ENCODE measurements at places on chromosomes 13 and 19.

- DNase-seq: no peak
Observed at GRCh38 chr13:31436478-31436877, 236.7 kb downstream of the B3GLCT start.

GRCh38 chr13:26759249-26759906, 1.2 kb downstream of the GPR12 start:
- no peak for DNase-seq

DNA sequence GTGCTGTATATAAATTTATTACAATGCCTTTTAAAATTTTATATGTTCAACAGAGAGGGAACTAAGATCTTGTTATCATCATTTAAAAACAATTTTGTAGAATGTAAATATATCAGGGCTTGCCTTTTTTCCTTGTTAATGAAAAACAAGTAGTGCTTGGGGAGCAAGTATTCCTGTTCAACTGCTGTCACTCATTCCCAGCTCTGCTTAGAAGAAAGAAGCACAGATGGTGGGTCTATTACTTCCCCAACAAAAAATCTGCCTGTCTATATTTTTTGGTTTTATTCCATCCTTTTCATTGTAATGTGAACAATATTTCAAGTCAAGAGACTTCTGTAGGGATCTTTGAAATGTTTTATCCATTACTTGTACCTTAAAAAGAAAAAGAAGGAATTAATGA, 503.9 kb downstream of the GPC5 start:
- no peak for DNase-seq

GRCh38 chr13:99496184-99497142, 4.8 kb upstream of the TM9SF2 start:
- DNase-seq: no peak

DNA sequence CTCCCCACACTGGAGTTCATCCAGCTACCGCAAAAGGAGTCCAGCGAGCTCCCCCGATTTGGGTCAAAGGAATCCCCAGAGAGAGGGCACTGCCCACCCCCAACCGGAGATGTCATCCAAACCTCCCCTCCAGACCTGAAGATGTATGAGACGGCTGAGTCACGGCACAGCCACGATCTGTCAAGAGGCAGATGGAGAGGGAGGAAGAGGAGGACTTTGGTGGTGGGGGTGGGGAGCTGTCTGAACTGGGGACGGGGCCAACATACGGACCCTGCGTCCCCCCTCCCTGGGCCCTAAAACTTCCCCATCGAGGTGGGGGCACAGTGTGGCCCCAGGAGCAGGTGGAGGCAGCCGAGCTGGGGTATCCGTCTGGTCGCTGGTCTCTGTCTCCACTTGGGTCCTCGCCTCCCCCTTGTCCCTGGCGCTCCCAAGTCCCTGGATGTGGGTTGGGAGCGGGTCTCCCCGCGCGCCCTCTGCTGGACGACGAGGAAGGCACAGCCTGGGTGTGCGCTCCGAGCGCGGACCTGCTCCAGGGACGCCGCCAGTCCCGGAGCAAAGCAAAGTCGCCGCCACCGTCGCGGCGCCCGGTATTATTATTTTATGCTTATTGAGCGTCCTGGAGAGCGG, 3.8 kb downstream of the PDE4A start:
- DNase-seq: peak; percentile 23

DNA sequence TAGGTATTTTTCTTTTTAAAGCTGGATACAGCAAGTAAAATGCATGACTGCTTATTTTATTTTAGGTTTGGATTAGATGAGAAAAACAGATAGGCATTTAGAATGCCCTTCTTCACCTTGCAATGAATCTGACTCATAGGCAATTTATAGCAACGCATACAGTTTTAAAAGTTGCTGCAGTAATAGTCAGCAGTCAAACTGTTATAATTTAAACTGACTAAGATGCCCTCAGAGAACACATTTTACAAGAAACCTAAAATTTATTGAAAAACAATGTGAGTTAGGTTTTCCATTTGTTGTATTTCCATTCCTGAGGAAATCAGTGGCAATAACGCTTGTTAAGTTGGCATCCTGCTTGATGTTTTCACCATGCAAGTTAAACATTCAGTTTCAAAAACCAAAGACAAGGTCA, 1128.2 kb upstream of the PCDH9 start:
- no peak for DNase-seq

- no peak for DNase-seq
Observed at GRCh38 chr19:44681992-44682790, 10.9 kb downstream of the CEACAM19 start.

GRCh38 chr19:17778968-17779929, 15.7 kb upstream of the B3GNT3 start:
- peak; percentile 1 for DNase-seq

GRCh38 chr19:1054102-1055027, 12.6 kb upstream of the ARHGAP45 start:
- no peak for DNase-seq

DNA sequence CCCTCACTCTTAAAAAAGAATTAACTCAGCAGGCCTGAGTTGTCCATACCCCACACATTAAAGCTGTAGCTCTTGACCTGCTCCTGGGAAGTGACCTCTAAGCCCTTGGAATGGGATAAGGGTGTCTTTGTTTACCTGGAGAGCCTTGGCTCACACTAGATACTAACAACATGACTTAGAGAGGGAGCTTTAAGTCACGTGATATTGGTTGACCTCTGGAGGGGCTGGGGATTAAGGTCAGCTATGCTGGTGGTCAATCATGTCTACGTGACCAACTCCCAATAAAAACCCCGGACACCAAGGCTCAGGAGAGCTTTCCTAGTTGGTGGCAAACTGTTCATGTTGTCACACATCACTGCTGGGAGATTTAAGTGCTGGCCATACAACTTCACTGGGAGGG, 2.9 kb downstream of the NWD1 start:
- DNase-seq: no peak

DNA sequence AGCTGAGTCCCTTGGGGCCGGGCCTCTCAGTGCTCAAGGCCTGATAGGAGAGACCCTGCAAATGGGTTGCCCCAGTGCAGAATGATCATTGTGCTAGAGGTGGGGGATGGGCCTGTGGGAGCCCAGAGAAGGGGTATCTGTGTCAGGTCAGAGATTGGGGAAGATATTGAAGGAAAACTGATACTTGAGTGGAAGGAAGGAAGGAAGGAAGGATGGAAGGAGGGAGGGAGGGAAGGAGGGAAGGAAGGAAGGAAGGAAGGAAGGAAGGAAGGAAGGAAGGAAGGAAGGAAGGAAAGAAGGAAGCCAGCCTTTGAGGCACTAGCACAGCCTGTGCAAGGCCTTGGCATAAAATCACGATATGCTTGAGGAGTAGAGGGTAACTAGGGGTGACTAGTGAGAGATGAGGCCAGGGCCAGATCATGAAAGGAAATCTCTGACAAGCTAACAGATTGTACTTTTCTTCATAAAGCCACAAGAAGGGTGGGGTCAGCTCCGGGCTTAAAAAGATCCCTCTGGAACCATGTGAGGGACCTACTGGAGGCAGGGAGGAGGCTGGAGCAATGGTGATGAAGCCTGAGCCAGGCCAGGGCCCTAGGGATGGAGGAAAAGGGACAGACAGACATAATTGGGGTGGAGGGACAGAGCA, 11.4 kb downstream of the PTH2 start:
- DNase-seq: no peak

DNA sequence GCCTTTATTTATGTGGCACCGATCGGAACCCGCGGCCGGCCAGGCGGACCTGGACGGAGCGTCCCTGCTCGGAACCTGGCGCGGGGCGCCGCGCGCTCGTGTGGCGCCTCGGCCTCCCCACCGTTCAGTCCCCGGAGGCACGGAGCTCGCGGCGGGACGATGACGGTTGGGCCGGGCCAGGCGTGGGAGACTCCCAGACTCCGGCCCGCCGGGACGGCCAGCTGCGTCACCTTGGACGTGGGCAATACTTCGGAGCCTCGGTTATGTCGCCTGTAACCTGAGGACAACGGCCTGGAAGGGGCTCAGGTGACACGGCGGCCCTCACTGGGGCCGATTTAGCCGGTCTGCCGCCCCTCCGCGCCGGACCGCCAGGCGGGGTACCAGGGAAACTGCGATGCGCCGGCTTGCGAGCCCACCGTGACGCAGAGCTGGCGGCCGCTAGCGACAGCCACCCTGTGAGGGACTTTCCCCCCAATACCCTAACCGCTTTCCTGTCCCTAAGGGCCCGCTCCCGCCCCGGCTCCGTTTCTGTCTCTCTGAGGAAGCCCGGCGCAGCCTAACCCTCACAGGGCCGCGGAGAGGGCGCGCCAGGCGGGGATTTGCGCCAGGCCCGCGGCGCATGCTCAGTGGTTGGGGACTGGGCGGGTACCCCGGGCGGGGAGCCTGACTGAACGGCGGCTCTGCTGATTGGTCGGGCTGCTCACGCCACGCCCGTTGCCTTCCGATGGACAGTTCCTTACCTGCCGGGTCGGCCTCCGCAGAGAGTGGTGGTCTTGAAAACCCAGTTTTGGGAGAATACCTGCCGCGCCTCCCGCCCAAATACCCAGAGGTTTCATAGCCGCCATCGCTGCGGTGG, 109.5 kb upstream of the DOCK9 start:
- peak; percentile 97 for DNase-seq

DNA sequence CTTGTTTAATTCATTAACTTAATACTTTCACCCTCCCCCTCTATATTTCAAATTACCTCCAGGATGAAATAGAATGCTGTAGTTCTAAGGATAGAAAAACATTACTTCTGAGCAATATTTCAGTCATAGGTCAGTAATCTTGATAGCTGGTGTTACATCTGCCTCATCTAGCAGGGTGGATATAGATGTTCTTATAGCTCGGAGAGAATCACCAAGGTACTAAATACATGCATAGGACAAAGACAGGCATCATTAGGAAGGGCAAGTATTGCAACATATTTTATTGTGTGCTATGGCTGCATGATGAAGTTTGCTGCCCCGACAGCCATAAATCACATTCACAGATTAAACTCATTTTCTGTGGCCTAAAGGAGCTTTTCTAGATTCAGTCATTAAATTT, 601.0 kb downstream of the FGF9 start:
- no peak for DNase-seq

GRCh38 chr19:55440411-55441105, 2.5 kb downstream of the SHISA7 start:
- DNase-seq: peak; percentile 64

DNA sequence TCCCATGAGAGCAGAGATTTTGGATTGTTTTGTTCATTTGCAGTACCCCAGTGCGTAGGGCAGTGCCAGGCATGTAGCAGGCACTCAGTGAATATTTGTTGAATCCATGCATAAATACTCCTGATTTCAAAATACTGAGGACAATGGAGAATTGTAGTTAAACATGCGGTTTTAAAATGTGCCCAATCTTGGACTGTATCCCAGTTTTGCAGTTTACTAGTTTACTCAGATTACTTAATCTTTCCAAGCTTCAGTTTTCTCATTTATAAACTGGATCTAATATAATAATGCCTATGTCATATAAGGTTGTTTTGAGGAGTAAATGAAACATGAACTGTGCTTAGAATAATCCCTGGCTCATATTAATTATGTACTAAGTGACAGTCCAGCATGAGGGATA, 39.0 kb downstream of the RCBTB2 start:
- no peak for DNase-seq

DNA sequence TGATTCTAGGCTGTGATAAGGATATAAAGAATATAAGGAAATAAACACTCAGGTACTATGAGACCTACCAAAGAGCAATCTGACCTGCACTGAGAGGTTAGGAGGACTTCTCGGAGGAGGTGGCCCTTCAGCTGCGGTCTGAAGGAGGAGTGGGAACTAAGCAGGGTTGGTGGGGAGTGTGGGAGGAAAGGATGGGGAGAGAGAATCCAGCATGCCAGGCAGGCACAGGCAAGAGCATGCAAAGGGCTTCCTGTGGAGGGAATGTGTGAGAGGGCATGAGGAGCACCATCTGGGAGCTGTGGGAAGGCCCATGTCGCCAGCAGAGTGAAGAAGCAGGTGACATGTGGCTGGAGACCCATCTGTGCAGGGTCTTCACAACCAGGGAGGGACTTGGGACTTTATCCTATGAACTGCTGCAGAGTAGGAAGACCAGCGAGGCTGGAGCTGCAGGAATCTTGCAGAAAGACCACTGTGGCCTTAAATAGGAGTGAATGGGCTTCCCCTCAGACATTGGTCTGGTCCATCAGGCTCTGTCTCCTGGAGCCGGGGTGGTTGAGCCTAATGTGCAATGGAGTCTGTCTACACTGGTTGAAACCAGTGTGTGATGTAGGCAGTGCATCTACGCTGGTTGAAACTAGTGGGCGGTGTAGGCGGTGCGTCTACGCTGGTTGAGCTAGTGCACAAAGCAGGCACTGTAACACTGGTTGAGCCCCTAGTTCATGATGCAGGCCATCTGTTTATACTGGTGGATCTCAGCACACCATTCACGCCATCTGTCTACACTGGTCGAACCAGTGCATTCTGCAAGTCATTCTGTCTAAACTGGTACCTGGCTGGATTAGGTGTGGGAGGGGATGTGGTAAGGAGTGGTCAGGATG, 6.4 kb downstream of the CHST8 start:
- DNase-seq: no peak

DNA sequence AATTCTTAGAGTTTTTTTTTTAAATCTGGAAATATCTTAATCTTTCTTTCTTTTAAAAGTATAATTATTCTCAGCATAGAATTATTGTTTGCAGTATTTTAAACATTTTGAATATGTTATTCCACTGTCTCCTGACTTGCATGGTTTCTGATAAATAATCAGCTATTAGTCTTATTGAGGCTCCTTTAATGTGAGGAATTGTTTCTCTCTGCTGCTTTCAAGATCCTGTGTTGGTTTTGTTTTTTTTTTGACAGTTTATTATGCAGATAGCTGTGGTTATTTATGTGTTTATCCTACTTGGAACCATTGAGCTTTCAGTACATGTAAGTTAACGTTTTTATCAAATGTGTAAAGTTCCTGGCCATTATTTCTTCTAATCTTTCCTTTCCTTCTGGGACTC, 477.9 kb upstream of the HTR2A start:
- no peak for DNase-seq

DNA sequence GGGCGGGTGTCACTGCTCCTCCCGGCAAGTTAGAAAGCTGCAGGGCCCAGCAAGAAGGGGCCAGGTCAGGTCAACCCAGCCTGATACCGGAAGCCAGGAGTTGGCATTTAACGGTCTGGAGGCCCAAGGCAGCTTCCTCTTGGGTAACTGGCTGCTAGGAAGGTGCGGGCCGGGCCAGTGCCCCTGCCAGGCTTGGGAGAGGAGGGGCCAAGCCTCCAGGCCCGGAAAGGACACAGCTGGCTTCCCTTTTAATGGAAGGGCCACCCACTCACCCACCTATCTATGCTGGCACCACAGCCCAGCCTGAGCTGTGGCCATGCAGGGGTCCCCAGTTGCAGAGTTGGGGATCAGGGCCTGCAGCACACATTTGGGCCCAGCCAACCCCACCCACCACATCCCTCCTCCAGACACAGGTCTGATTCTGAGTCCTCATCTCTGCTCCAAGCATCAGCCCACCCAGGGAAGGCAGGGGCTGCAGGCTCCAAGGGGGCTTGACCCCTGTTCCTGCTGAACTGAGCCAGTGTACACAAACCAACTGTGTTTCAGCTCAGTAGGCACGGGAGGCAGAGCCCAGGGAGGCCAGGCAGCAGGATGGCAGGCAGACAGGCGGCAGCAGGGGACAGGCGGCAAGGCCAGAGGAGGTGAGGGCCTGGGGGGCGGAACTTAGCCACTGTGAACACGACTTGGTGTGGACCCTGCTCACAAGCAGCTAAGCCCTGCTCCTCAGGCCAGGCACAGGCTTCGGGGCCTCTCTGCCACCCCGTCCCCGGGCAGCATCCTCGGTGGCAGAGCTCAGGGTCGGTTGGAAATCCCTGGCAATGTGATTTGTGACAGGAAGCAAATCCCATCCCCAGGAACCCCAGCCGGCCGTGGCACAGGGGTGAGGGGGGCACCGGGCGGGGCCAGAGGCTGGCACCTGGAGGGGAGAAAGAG, 40.8 kb downstream of the ZSWIM4 start:
- DNase-seq: no peak

All from NCI-H1417 (cell line).